Activated CD8-positive, alpha-beta T cell treated with anti-CD3 and anti-CD28 coated beads, Interleukin-2, amount 10 ng/mL, durations not matched to agents 7 days and 5 days (primary cell): ENCODE measurements at places on chromosomes 4 and X.

DNA sequence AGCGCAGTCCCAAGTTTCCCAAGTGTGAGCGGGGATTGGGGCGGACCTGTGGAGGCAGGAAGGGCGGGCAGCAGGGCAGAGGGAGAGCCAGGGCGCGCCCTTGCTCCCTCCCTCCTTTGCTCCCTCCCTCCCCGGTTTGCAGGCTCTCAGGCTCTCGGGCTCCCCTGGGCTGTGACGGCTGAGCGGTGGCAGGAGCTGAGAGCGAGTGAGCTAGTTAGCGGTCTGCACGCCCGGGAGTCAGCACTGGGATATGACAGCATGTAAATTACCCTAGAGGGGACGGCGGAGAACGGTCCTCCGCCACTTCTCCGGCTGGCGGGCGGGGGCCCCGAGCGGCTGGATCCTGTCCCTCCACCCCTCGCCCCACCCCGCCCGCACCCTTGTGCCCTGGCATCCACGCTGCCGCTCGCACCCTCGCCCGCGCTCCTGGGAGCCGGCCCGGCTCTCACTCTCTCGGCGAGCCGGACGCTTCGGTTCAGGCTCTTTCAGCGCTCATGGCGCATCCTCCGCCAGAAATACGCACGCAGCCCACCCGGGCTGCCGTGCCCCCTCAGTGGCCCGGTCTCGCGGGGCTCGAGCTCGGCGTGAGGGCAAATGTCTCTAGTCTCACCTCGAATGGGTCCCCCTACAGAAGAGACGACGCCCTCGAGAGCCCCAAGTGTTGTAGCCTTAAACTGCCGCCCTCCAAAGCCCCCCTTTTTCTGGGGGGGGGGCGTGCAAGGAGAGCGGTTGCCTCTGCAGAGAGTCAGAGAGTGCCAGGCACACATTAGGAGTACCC is at the start of gene TSC22D3:
Gene TSC22D3, minus strand, starts transcription at position 54 of the 778 bp plus-strand sequence. CDS start 368 bp downstream, outside the sequence.
- DNase-seq = peak; percentile 59
- H3K36me3 ChIP-seq = no peaks in the 10 kb centered on the region
- peaks cover 4% of the 10 kb centered on the region for H3K27me3 ChIP-seq
- peaks cover 9% of the 10 kb centered on the region for H3K4me1 ChIP-seq
- peak within 1 kb of the TSS; percentile 43 for H3K27ac ChIP-seq
- peak within 1 kb of the TSS; percentile 79 for H3K4me3 ChIP-seq

GRCh38 chr4:13705521-13706041 is 78.1 kb upstream of the BOD1L1 start:
- no peaks in the 10 kb centered on the region for H3K27me3 ChIP-seq
- no peaks in the 10 kb centered on the region for H3K4me1 ChIP-seq
- no peak for DNase-seq
- H3K36me3 ChIP-seq = no peaks in the 10 kb centered on the region
- H3K27ac ChIP-seq = no peak overlapping the region

- DNase-seq = no peak
- no peaks in the 10 kb centered on the region for H3K4me1 ChIP-seq
- H3K36me3 ChIP-seq = no peaks in the 10 kb centered on the region
Observed at GRCh38 chrX:115344885-115345614, 55.5 kb downstream of the LUZP4 start.

GRCh38 chr4:4446434-4446833 is 59.5 kb downstream of the NSG1 start:
- H3K27ac ChIP-seq = no peak overlapping the region
- no peak overlapping the region for H3K4me3 ChIP-seq
- H3K36me3 ChIP-seq = peaks cover 3% of the 10 kb centered on the region
- H3K27me3 ChIP-seq = no peaks in the 10 kb centered on the region

DNA sequence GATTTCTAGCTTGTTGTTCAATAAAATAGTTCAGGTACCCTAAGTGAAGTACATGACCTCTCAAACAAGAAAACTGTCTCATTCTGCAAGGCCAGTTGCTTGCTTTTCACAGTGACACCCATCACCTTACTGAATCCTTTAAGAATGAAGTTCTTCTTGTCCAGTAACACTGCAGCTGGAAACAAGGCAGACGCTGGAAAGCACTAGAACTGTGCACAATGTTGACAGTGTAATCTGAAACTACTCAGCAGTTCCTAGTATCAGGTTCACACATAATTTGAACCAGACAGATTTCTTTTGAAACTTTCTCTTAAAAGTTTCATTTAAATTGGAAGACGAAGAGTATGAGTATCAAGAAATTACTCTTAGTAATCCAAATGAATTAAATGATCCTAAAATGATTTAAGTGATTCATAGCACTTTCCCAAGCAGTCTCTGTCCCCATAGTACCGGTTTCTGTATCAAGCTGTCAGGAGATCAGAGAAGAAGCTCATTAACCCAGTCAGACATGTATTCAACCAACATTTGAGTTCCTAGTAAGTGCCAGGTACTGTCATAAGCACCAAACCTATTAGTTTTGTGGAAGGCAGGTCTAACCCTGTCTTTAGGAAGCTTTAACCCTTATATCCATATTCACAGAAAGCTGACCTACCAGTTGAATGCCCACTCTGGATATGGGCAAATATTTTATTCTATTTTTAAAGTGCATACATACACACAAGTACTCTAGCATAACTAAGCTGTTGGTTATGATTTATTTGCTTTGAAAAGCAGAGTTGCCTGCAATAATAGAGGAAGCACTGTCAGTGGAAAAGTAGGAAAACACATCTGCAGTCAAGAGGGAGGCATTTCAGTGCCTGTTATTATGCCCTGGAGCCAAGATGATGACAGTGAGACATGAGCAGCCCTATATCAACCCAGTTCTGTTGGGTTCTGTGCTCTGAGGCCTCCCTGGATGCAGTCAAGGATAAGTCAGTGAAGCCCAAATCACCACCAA is 63.6 kb downstream of the PALLD start:
- no peak overlapping the region for H3K4me3 ChIP-seq
- H3K27ac ChIP-seq = no peak overlapping the region
- H3K36me3 ChIP-seq = no peaks in the 10 kb centered on the region

GRCh38 chr4:42281324-42282020 is 115.8 kb upstream of the SHISA3 start:
- H3K36me3 ChIP-seq = no peaks in the 10 kb centered on the region
- no peak overlapping the region for H3K4me3 ChIP-seq
- H3K27ac ChIP-seq = no peak overlapping the region
- H3K4me1 ChIP-seq = peaks cover 7% of the 10 kb centered on the region
- peaks cover 3% of the 10 kb centered on the region for H3K27me3 ChIP-seq

DNA sequence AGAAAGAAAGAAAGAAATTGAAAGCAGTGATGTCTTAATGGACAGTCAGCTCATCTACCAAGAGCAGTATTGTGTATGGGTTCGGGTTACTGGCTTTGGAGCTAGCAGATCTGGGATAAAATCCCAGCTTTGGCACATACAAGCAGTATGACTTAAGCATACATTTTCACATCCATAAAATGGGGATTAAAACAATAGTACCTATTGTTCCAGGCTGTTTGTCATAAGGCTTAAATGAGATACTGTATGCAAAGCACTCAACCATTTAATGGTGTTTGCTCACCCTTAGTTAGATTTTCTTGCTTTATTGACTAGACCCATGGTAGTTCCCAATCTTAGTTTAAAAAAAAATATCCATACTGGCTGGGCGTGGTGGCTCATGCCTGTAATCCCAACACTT is 7.8 kb upstream of the TMEM164 start:
- no peak overlapping the region for H3K4me3 ChIP-seq
- H3K27ac ChIP-seq = no peak overlapping the region
- H3K36me3 ChIP-seq = no peaks in the 10 kb centered on the region
- DNase-seq = no peak
- H3K4me1 ChIP-seq = peaks cover 28% of the 10 kb centered on the region

GRCh38 chr4:112361181-112361791 is 64.1 kb downstream of the ALPK1 start:
- H3K4me3 ChIP-seq = no peak overlapping the region
- no peaks in the 10 kb centered on the region for H3K4me1 ChIP-seq
- H3K27ac ChIP-seq = no peak overlapping the region
- peaks cover 10% of the 10 kb centered on the region for H3K36me3 ChIP-seq
- no peak for DNase-seq
- no peaks in the 10 kb centered on the region for H3K27me3 ChIP-seq

GRCh38 chr4:72631296-72631695 is 62.3 kb upstream of the ADAMTS3 start:
- no peak overlapping the region for H3K27ac ChIP-seq
- DNase-seq = no peak
- H3K4me1 ChIP-seq = no peaks in the 10 kb centered on the region
- H3K4me3 ChIP-seq = no peak overlapping the region
- no peaks in the 10 kb centered on the region for H3K27me3 ChIP-seq

GRCh38 chr4:135917011-135917410 is 1615.3 kb downstream of the PCDH18 start:
- DNase-seq = no peak
- H3K4me3 ChIP-seq = no peak overlapping the region
- H3K4me1 ChIP-seq = no peaks in the 10 kb centered on the region
- no peak overlapping the region for H3K27ac ChIP-seq
